ENCODE measurements at places on chromosomes 16 and 17.

- peak; percentile 51 for DNase-seq
Measured at GRCh38 chr17:56679115-56679776, 85.7 kb downstream of the NOG start.

DNA sequence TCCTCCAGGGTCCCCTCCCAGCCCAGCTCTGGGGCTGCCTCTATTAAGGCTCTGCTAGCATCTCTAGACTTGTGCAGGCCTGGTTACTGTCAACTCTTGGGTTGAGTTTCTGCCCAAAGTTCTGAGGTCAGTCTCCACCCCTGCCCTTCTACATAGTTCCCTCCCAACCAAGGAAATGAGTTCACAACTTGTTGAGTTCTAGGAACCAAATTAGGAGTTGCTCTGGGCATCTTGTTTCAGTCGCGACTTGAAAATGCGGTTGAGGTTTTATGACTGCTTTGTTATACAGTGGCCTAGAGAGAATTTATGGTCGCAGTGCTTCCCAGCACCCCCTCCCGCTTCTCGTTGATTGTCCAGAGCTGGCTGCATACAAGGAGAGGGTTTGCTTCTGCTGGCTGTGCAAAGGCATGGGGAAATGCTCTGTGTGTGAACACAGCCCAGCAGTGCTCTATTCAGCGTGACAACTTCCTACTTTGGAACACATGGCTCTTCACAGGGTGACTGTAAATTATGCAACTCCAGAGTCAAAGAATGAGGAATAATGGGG lies 20.2 kb downstream of the GNAO1 start:
- no peak for DNase-seq

DNA sequence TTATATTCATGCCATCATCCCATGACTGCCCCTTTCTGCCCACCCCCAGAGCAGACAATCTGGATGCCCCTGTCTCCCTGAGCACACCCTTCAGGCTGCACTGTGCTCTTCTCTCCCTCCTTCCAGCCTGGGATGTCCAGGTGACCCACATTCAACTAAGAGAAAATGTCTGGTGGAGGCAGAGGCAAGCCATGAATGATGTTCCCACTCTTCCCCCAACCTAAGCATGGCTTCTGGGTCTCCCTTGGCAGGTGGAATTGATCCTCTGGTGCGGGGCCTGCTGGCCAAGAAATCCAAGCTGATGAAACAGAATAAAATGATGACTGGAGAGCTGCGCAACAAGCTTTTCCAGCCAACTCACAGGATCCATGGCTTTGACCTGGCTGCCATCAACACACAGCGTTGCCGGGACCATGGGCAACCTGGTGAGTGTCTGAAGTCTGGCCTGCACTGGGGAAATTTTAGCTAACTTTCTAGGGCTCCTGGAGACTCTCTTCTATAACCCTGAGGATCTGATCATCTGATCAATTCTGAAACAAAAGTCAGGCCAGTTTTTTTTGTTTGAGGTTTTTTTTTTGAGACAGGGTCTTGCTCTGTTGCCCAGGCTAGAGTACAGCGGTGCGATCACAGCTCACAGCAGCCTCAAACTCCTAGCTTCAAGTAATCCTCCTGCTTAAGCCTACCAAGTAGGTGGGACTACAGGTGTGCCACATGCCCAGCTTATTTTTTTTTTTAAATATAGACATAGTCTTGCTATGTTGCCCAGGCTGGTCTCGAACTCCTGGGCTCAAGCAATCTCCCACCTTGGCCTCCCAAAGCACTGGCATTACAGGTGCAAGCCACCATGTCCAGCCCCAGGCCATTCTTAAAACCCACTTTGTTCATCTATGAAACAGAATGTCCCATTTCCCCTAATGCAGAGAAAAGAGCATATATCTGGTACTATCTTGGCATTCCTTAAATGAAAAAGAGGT lies 14.5 kb downstream of the MPO start:
- DNase-seq: no peak

GRCh38 chr17:44865231-44865660 lies 17.6 kb downstream of the HIGD1B start:
- DNase-seq: peak; percentile 63

DNA sequence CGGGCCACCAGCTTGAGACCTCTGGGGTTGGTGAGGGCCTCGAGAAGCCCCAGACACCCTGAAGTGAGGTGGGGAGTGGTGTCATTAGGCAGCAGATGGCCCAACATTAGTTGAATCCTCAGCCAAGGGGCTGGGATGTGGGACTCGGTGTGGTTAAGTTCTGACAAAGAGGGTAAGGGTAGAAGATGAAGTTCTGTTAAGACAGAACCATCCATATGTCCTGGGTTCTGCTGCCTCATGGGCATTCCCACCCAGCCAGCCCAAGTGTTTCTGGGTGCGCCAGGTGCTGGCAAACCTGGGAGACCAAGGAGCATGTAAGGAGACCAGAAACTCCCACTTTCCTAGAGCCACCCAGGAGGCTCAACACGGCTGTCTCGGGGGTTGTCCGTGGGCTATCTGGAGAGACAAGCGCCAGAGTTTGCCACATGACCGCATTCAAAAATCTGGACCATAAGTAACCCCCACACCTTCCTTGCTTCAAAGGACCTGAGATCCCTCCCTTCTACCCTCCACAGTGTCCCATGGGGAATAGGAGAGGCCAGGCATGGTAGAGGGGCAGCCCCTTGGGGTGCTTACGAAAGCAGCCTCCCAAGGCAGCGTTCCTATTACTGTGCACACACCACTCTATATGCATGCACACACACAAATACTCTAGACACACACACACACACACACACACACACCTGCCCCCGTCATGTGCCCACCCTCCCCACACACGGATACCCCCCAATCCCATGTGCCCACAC lies 128.7 kb downstream of the C16orf78 start:
- DNase-seq: no peak

GRCh38 chr17:27755706-27756466 lies 44.4 kb downstream of the NOS2 start:
- DNase-seq: no peak

Data from HCEC 1CT (cell line).